ENCODE measurements at places on chromosomes 5 and 9.

DNA sequence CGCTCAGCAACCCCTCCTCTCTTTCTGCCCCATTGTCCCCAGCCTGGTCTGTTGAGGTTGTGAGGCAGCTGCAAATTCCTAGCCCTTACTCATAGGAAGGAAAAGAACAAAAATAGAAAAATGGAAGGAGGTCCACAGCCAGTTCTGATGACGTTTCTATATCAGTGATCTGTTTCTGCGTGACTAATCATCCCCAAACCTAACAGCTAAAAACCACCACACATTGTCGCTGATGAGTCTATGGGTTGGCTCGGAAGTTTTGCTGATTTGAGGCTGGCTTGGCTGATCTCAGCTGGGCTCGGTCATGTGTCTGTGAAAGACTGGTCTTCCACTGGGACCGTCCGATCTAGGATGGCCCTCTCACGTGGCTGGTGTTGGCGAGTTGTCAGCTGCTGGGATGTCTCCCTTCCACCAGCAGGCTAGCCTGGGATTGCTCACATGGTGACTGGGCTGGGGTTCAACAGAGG, 200.6 kb upstream of the ZNF618 start:
- DNase-seq: peak; percentile 92
- H3K27ac ChIP-seq: peak overlapping the region; percentile 59
- H3K4me1 ChIP-seq: peaks cover 9% of the 10 kb centered on the region

- no peak overlapping the region for H3K4me3 ChIP-seq
- peaks cover 20% of the 10 kb centered on the region for H3K27me3 ChIP-seq
- no peaks in the 10 kb centered on the region for H3K36me3 ChIP-seq
- no peak overlapping the region for H3K27ac ChIP-seq
Measured at GRCh38 chr5:180212363-180213255, 3.6 kb upstream of the RASGEF1C start.

DNA sequence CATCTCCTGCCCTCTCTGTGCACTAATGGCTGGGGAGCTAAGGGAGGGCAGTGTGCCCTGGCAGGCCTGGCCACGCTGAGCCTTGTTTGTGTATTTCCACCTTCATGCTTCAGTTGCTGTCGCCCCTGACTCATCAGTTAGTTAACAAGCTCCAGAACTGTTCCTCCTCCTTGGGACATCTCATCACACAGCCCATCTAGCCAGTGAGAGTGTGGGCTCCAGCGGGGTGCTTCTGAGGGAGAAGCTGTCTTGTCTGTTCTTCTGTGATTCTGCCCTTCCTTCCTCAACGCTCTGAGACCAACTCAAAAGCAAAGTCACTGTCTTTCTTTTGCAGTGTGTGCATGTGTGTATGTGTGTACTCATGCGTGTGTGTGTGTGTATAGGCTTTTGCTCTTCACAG, 58.3 kb upstream of the CPEB4 start:
- peaks cover 3% of the 10 kb centered on the region for H3K4me1 ChIP-seq
- no peaks in the 10 kb centered on the region for H3K36me3 ChIP-seq
- no peak overlapping the region for H3K4me3 ChIP-seq

DNA sequence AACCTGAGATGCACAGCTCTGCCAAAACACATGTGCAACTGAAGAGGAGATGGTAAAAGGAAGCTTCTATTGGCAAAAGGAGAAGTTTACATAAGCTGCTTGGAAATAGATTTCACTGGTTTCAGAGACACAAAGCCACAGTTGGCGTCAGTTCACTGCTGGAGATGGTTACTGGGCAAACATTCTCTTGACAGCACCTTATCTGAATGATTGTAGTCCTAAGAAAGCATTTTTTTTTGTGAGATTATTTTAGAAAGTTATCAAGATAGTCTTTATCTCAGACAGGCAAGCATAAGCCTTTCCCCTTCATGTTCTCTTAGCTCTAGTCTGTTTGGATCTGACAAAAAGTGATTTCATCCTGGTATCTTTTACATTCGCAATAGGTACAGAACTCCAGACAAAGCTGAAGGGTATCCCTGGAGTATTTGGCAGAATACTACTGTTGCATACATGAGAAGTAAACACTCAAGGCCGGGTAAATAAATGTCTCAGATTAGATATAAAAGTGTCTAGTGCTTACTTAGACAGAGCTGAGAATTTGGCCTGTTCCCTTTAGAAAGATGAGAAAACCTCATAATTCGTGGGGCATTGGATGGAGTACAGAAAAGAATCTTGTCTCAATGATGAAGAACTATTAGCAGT, 1668.0 kb upstream of the NUDT12 start:
- no peak for DNase-seq
- no peak overlapping the region for H3K27ac ChIP-seq
- no peaks in the 10 kb centered on the region for H3K4me1 ChIP-seq
- no peaks in the 10 kb centered on the region for H3K36me3 ChIP-seq

DNA sequence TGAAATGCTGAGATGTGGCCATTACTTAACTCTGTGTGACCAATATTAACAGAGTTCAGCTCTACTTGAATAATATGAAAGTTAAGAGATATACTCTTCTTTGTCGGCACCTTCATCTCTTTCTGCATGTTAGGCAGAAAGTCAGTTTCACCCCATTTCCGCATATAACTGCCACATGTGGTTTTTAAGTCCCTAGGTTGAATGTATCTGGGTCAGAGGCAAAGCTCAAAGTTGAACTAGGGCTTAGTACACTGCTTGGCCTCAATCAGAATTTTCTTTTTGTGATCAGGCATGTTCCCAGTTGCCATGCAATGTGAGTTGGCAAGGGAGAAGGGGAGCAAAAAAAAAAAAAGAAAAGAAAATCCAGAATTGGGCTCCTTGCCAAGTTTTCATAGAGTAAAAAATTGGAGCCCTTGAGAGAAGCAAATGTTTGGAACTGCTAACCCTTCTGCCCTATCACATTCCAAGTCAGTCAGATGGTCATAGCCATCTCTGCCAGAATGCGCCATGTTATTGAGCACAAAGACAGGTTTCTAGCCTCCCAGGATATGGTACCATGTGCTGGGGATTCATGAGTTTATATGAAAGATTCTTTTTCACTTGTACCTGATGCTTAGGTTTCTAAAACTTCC, 251.2 kb upstream of the RORB start:
- H3K36me3 ChIP-seq: no peaks in the 10 kb centered on the region
- no peak overlapping the region for H3K27ac ChIP-seq
- no peak for DNase-seq
- H3K4me3 ChIP-seq: no peak overlapping the region

GRCh38 chr5:2175041-2175440, 292.3 kb upstream of the IRX4 start:
- peaks cover 3% of the 10 kb centered on the region for H3K4me1 ChIP-seq
- no peaks in the 10 kb centered on the region for H3K36me3 ChIP-seq
- no peak for DNase-seq
- H3K27ac ChIP-seq: no peak overlapping the region
- H3K4me3 ChIP-seq: no peak overlapping the region

Data from suprapubic skin (tissue), 4 donors.